ENCODE measurements at places on chromosomes 11 and 22.

- DNase-seq = no peak
Observed at GRCh38 chr22:36106910-36107309, 53.6 kb downstream of the APOL3 start.

DNA sequence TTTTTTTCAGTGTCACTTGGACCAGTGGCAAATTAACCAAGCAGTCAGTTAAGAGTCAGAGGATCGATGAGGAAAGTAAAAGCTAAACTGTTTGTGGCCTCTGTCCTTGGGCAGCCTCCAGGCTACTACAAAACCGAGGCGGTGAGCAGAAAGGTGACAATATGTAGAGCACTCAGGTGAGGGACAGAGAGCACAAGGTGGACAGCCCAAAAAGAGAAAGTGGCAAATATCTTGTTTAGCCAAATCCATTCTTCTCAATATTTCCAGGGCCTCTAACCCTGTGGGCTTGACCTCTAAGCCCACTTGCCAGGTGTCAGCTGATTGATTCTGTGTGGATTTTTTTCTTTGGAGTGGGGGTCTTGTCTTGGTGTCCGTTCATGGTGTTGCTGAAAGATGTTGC, 4202.2 kb upstream of the OR11H1 start:
- no peak for DNase-seq

DNA sequence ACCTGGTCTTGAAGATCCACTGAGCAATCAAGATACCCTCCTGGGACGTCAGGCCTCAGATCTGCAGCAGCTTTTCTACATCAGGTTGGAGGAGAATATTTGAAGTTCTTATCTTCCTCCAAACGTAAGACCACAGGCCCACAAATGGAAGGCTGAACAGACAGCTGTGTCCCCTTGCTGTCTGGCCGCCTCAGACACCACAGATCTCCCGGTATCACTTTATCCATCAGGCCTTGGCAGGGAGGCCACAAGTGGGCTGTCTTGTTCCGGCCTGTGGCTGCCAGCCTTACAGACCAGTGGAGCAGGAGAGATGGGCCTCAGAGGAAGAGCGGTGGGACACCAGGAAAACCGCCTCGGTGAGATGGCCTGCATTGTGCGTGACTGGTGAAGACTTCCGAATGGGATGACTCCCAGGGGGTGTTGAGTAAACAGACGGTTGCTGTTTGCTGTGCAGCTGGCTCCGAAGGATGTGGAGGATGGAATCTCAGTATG, 15.9 kb downstream of the UBASH3B start:
- DNase-seq = no peak

GRCh38 chr11:134581966-134582769, 170.1 kb upstream of the B3GAT1 start:
- DNase-seq = no peak

- DNase-seq = no peak
Observed at GRCh38 chr22:26690654-26691376, 33.4 kb downstream of the MIAT start.

DNA sequence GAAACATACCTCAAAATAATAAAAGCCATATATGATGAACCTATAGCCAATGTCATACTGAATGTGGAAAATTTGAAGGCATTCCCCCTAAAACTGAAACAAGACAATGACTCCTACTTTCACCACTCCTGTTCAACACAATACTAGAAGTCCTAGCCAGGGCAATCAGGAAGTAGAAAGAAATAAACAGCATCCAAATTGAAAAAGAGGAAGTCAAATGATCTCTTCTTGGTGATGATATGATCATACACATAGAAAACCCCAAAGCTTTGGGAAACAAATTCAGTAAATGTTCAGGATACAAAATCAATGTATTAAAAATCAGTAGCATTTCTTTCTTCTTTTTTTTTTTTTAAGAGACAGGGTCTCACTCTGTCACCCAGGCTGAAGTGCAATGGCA, 109.9 kb downstream of the DLG2 start:
- no peak for DNase-seq

Measured in AML-193 (cell line).